ENCODE measurements at places on chromosomes 5 and 9.
A peak's percentile ranks its signal among the peaks of the same experiment; 100 is the strongest.

- H3K27ac ChIP-seq: peak overlapping the region; percentile 28
- H3K4me1 ChIP-seq: peaks cover 3% of the 10 kb centered on the region
- no peak overlapping the region for H3K4me3 ChIP-seq
- no peaks in the 10 kb centered on the region for H3K36me3 ChIP-seq
- H3K27me3 ChIP-seq: no peaks in the 10 kb centered on the region
- no peak for DNase-seq
Observed at GRCh38 chr5:156380848-156381247, 53.9 kb downstream of the SGCD start.

DNA sequence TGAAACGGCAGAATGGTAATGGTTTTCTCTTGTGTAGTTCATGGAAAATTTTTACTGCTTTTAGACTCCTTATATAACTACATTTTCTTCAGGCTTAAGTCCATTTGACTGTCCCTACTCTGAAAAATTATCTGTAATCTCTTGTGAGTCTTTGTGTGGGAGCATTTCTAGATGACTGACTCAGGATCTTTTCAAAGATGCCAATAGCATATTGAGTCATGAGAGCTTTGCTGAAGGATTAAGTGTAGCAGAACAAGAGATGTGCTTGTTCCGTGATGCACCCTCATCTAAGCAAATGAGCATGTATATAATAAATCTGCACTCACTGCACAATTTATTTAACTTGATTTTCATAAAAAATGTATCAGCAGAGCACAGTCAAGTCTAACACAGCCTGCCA is 298.7 kb upstream of the CDH6 start:
- no peak overlapping the region for H3K27ac ChIP-seq
- DNase-seq: no peak
- no peaks in the 10 kb centered on the region for H3K27me3 ChIP-seq
- no peaks in the 10 kb centered on the region for H3K36me3 ChIP-seq
- H3K4me1 ChIP-seq: no peaks in the 10 kb centered on the region

DNA sequence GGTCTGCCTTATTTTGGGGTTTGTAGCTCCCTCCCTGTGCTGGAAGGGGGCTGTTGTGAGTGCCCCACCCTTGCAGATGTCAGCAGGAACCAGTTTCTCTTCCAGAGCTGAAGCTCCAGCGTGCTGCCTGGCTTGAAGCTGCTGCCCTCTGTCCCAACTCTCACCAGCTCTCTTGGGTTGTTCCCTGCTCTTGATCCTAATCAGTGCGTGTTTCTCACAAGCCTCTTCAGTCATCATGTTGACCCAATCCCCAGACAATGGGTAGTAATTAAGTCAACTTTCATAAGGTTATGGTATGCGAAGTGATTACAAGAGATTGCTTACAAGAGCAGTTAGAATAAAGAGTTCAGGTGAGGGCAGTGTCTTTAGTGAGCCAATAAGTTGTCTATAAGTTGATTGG is 57.0 kb downstream of the PDE8B start:
- H3K4me1 ChIP-seq: no peaks in the 10 kb centered on the region
- no peaks in the 10 kb centered on the region for H3K36me3 ChIP-seq
- H3K27me3 ChIP-seq: no peaks in the 10 kb centered on the region
- DNase-seq: no peak
- no peak overlapping the region for H3K27ac ChIP-seq
- no peak overlapping the region for H3K4me3 ChIP-seq

DNA sequence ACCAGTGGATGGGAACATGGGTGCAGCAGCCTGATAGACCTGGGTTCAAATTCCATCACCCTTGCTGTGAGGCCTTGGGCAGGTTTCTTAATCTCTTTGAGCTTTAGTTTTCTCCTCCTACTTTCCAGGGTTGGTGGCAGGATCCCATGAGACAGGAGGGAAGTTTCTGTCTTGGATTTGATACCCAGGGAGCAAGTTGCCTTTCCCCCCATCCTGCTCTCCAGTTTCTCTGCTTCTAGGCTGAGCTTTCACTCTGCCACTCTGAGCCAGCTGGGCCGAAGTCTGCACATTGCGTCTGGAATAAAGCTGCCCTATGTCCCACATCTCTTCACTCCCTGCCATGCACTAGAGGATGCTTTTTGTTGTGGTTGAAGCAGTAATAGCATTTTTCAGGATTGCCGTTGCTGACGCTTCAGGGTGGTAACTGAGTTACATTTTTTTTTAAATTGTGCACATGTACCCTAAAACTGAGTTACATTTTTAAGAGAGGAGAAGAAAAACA is 40.5 kb upstream of the ANGPTL2 start:
- H3K27ac ChIP-seq: peak overlapping the region; percentile 16
- no peak overlapping the region for H3K4me3 ChIP-seq
- H3K4me1 ChIP-seq: no peaks in the 10 kb centered on the region
- H3K27me3 ChIP-seq: no peaks in the 10 kb centered on the region
- no peak for DNase-seq

DNA sequence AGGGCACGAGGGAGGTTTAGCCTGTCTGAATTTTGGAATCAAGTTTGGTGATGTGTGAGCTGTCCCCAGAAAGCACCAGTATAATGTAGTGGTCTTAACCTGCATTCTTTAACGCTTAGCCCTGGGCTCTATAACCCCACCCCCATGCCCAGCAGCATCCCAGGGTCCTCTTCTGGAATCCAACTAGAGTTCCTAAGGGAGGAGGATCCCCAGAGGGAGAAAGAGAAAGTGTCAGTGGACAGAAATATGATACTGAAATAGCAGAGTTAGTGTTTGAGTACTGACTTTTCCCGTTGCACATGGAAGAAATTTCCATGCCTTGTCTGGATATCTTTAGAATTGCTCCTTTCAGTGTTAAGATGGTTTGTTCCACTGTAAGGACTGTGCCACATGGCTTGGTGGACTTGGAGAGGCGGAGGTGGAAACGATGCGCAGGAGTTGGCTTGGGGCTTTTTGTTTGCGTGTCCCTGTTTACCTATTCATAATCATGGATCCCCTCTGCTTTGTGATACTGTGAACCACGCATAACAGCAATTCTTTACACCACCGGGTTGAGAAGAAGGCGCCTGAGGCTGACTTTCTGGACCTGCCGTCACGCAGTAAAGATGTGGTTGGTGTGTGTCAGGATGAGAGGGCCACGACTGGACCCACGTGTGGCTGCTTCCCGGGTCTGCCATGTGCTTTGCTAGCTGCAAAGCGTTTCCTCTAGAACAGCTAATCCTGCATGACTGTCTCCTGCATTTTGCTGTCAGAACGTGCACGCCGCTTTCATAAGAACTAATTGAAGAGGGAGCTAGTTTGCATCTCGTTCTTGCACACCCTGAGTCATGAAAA is 142.3 kb downstream of the SMARCA2 start:
- no peaks in the 10 kb centered on the region for H3K27me3 ChIP-seq
- no peak for DNase-seq
- peaks cover 11% of the 10 kb centered on the region for H3K36me3 ChIP-seq
- peak overlapping the region; percentile 78 for H3K27ac ChIP-seq
- peak overlapping the region; percentile 52 for H3K4me3 ChIP-seq

GRCh38 chr9:81374459-81375186 is 314.7 kb downstream of the TLE1 start:
- no peak for DNase-seq
- H3K27ac ChIP-seq: no peak overlapping the region
- no peaks in the 10 kb centered on the region for H3K27me3 ChIP-seq
- H3K4me3 ChIP-seq: no peak overlapping the region
